Stimulated activated CD8-positive, alpha-beta memory T cell treated with anti-CD3 and anti-CD28 coated beads, Interleukin-4, amount 100 ng/mL, for 4 hours (primary cell): ENCODE measurements at places on chromosomes 11 and 22.

- DNase-seq = no peak
Observed at GRCh38 chr11:22920939-22921565, 60.8 kb upstream of the CCDC179 start.

- no peak for DNase-seq
Observed at GRCh38 chr11:72482211-72482812, 48.0 kb upstream of the CLPB start.

GRCh38 chr22:21741790-21742189, 6.2 kb upstream of the YPEL1 start:
- no peak for DNase-seq

DNA sequence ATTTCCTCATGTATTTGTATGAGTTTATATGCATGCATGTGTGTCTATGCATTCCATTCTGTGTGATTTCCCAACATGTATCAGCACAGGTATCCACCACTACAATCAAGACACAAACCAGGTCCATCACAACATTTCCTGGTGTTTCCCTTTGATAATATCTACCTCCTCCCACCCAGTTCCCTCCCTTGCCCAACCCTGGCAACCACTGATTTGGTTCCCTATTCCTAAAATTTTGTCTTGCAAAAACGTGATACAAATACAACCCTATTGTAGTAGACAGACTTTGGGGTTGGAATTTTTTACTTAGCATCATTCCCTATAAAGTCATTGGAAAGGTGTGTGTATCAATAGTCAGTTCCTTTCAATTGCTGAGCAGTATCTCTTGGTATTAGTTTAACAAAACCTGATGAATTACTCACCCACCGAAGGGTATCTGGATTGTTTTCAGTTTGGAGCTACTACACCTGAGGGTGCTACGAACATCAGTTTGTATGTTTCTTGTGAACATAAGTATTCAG, 51.8 kb upstream of the IGLL5 start:
- no peak for DNase-seq

DNA sequence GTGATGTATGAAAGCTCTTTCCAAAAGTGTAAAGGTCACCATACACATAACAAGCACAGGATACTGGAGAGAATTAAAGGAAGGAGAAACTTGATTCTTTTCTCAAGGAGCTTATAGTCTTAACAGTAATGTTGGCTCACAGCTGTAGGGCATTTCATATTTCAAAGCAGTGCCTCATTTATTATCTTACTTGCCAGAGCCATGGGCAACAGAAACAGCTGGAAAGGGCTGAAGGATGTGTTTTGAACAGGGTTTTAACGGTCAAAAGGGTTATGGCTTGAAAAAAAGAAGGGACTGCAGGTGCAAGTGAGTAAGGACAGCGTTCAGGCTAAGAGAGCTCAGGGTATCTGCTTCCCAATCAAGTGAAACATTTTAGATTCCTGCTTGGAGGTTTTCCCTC, 2.7 kb upstream of the GRAMD1B start:
- DNase-seq = no peak

DNA sequence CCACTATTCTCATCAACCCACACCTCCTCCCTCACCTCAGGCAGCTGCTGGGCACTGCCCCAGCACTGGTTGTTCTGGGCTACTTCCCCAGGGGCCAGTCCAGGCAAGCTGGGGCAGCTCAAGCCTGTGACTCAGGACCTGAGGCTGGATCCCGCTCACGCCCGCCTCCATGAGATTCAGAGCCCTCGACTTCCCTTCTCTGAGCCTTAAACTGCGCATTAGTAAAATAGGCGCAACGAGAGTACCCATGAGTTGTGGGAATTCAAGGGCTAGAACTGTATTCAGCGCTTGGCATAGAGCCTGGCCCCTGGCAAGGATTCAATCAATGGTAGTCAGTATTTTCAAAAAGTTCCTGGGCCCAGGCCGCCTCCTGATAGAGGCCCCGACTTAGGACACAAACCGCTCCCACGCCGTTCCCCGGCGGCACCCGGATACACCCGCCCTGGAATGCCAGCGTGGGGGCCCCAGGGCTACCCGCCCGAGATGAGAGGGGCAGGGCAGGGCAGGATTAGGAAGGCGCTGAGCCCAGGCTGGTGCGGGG, 723 bp upstream of the CD82 start:
- no peak for DNase-seq

- no peak for DNase-seq
Observed at GRCh38 chr22:39306456-39307361, 12.7 kb downstream of the RPL3 start.

- no peak for DNase-seq
Observed at GRCh38 chr11:5258543-5259262, 4.1 kb upstream of the HBG2 start.

DNA sequence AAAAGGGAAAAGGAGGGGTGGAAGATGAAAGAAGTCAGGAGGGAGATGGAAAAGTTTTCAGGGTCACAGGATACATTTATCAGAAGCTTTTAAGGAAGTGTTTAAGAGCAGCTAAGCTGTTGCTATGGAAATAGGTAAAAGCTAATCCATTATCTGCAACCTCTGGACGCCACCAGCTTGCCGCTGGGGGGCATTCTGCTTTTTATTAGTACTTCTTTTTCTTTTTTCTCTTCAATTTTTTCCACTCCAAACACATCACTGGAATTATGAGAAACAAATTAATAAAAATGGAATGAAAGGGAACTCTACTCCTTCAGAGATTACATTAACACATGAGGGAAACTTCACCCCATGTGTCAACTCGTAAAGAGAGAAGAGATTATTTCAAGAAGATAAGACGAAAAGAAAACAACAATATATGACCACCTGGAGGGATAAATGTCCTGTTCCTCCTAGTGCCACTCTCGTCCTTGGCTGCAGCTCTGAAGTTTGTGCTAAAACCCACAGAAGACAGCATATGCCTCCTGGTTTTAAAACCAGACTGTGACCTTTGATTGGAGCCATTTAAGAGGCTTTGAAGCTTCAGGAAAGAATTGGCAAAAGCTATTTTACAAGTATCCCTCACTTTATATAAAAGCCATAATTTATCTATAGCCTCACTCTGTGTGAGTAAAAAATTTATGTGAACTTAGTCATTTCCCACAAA, 972.8 kb downstream of the OPCML start:
- DNase-seq = no peak

GRCh38 chr11:132913295-132913694, 619.0 kb downstream of the OPCML start:
- DNase-seq = no peak

- DNase-seq = no peak
Observed at GRCh38 chr11:4607096-4607495, 935 bp downstream of the TRIM68 start.

- no peak for DNase-seq
Observed at GRCh38 chr22:44488354-44488753, 9.7 kb downstream of the RTL6 start.

DNA sequence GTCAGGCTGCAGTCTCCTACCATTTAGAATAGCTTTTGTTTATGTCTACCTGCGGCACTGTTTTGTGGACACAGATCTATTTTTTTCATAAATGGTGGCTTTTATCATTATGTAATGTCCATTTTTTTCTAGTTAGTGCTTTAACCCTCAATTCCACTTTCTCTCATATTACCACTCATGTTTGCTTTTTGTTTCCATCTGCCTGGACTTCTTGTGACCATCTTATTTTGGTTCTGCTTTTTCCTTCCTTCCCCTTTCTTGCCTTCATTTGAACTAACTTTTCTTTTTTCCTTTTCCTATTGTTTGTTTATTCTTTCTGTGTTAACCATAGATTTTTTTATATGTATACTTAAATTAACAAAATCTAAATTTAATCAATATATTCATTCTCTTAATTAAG, 98.5 kb upstream of the SLC22A12 start:
- DNase-seq = no peak

DNA sequence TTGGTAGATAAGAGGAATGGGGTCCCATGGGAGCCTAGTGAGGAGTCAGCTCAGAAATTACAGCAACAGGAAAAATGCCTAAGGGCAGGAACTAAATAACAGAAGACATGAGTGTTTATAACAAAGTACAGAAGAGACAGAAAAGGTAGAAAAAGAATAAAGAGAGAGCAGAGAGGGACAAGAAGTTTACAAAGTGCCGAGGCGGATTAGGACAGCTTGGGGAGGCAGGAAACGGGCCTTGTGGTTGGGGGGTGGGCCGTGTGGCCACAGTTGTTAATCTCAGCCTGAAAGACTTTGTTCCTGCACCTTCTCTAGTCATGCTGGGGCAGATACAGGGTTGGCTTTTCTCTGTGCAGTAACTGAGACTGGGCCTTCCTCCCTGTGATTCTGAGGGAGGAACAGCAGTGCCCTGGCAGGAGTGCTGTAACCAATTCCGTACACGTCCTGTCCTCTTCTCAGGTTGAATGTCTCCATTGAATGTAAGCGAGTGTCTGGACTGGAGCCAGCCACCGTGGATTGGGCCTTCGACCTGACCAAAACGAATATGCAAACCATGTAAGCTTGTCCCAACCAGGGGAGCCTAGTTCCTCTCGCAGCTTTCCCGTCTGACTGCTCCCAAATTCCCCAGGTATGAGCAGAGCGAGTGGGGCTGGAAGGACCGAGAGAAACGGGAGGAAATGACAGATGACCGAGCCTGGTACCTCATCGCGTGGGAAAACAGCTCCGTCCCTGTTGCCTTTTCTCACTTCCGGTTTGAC, 13.2 kb downstream of the NAA40 start:
- no peak for DNase-seq

GRCh38 chr22:22913989-22914388, 26.4 kb downstream of the IGLL5 start:
- DNase-seq = no peak

GRCh38 chr11:87440076-87440770, 402.5 kb downstream of the TMEM135 start:
- no peak for DNase-seq

DNA sequence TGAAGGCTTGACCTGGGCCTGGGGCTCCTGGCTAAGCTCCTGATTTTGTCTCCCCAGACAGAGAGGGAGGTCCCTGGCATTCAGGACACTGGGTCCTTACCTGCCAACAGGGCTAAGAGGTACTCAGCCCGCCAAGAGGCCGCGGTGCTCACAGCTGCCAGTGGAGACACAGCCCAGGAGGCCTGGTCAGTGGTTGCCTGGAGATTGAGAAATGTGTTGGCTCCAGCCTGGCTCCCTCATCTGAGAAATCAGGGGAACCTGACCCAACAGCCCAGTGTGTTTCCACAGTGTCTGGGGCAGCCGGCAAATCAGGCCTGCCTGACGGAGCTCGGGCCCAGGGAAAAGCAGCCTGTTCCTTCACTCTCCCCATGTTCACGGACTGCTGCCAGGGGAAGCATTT, 79.4 kb upstream of the NAV2 start:
- DNase-seq = no peak

GRCh38 chr11:134764367-134764766, 352.3 kb upstream of the B3GAT1 start:
- no peak for DNase-seq

DNA sequence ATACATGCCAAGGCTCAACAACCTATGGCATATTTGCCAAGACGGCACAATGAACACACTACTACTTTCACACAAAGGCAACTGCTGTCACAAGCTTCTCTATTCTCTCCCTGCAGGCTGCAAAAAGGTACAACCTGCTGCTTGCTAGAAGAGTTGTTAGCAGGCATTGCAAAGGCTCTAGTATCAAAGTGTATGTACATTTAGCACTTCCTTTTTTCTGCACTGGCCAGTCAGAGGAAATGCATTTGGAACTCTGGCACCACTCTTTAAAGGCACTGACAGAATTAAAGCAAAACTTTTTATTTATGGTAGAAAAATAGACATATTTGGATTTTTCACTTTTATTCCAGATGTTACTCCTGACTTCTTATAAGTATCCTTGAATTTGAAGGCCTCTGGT, 125.9 kb downstream of the CWF19L2 start:
- DNase-seq = no peak

DNA sequence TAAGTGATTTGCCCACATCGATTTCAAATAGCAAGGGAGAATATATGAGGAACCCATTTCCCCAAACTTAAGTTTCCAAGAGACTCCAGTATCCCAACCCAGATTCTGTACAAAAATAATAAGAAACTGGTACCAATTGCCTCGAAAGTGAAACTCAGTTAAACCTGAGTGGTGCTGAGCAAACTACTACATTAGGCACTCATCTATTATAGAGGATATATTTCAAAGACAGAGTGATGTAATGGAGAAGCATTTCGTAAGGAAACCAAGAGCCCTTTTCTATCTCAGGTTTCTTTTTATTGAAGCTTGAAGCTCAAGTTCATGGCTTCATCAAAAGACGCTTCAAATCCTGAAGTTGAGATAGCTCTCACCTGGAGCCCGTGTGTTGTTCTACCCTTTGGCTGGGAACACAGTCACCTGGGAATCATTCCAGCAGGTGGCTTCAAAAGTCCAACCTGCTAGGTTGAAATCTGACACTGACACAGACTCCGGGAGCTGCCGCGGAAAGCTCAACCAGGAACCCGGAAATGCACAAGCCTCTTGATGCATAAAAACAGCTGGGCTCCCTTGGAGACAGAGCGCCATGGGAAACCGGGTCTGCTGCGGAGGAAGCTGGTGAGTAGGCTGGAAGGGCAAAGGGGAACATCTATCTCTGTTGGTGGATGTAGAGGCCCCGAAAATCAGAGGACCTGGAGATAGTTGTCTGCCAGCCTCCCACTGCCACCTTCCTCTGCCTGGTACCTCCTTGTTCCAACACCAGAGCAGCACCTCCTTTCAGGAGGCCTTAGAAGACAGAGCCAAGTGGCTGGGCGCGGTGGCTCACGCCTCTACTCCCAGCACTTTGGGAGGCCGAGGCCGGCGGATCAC, at the start of gene C11orf52:
TSS of gene C11orf52 (plus strand) at position 524 of the 867 bp plus-strand sequence. CDS start at position 584, 60 bp downstream.
- DNase-seq = no peak

GRCh38 chr11:5339771-5340322, 3.5 kb downstream of the OR51B5 start:
- DNase-seq = no peak

DNA sequence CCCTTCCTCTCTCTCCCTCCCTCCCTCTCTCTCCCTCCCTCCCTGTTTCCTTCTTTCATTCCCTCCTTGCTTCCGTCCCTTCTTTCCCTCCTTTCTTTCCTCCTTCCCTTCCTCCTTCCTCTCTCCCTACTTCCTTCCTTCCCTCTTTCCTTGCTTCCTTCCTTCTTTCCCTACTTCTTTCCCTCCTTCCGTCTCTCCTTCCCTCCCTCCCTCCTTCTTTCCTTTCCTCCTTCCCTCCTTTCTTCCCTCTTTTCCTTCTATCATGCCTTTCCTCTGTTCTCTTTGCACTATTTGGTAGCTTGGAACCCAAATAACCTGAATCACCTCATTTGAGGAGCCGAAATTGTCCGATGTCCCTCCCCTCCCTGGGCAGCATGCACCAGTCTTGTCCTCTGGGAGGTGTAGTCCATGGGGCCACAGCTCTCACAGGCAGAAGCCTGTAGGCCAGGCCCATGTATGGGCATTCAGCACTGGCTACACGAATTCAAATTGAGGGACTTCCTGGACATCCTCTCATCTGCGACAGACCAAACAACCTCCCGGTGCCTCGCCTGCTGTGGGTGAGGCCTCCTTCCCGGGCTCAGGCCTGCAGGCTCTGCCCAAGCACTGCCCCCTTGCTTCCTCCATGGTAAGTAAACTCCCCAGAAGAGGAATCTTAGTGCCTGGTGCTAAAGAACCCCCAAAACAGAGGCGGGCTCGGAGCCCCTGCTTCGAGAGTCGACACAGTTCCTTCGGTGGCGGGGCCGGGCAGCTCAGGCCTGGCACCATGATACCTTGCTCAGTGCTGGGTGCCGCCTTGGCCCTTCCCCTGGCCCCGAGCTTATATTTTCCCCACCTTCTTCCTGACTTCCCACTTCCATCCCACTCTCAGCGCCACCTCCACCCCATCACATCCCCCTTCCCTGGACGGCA, 454.1 kb upstream of the CADM1 start:
- DNase-seq = no peak

- no peak for DNase-seq
Observed at GRCh38 chr11:74720596-74721478, 10.4 kb downstream of the CHRDL2 start.
